ENCODE measurements at places on chromosomes 7 and 10.

GRCh38 chr10:43746906-43747305 is 98.2 kb upstream of the ZNF32 start:
- no peak for DNase-seq

DNA sequence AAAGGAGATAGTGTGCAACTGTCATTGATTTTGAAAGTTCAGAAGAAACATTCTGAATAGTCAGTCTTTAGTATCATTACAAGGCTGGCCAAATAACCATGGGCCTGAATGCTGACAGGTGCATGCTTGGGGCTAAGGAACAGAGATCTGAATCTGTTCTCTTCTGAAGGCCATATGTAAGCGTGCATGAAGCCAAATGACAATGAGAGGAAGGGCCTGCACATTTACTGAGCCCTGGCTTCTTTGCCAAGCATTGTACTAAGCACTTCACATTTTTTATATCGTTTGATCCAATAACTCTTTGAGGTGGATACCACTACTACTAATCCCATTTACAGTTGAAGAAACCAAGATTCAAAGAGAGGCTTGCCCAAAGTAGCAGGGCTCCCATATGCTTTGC is 22.5 kb upstream of the TIAL1 start:
- no peak for DNase-seq

DNA sequence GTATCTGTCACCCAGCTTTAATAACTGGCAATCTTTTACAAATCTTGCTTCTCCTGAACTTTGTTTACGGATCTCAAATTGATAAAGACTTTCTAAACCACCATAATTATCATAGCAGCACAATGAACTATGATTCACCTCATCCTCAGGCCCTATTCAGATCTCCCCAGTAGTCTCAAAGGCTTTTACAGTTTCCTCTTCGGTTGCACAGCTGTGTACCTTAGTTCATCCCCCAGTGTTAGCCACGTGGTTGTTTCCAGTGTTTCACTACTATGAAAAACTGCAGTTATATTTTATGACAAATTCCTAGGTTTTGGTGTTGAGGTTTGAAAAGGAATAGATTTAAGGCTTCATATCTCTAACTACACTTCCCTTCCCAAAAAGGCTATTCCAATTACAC is 24.9 kb downstream of the PAXIP1 start:
- DNase-seq, result no peak

DNA sequence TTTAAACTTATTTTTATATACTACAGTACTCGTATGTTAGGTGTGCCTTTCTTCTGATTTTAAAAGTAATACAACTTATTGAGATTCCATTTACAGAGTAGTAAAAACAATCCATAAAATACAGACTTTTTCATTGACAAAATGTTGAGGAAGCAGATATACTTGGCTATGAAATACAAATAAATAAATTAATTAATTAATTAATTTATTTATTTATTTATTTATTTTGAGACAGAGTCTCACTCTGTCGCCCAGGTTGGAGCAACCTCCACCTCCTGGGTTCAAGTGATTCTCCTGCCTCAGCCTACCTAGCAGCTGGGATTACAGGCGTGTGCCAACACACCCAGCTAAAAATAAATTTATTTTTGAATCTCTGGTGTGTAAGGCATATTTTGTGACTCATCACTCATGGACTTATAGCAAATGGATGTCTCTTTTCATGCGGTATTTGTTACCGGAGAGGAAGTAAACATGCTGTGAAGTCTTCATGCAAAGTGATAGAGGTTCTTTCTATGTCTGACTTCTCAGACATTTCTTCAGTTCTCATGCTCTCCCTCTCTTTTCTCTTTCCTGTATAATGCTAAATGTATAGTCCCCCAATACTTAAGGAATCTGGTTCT is 20.2 kb upstream of the SRPK2 start:
- DNase-seq, result no peak

- no peak for DNase-seq
Observed at GRCh38 chr10:83991986-83992753, 147.1 kb upstream of the GHITM start.

GRCh38 chr10:89550509-89550908 is 15.1 kb upstream of the SLC16A12 start:
- DNase-seq, result no peak

GRCh38 chr7:43444711-43445578 is 138.0 kb upstream of the STK17A start:
- no peak for DNase-seq

GRCh38 chr7:39547336-39547735 is 18.9 kb upstream of the YAE1 start:
- no peak for DNase-seq

GRCh38 chr10:30806850-30807249 is 177.3 kb upstream of the LYZL2 start:
- no peak for DNase-seq

- no peak for DNase-seq
Observed at GRCh38 chr7:105439174-105439893, 50.6 kb upstream of the SRPK2 start.

- DNase-seq, result no peak
Observed at GRCh38 chr10:61263518-61263917, 189.7 kb downstream of the TMEM26 start.

DNA sequence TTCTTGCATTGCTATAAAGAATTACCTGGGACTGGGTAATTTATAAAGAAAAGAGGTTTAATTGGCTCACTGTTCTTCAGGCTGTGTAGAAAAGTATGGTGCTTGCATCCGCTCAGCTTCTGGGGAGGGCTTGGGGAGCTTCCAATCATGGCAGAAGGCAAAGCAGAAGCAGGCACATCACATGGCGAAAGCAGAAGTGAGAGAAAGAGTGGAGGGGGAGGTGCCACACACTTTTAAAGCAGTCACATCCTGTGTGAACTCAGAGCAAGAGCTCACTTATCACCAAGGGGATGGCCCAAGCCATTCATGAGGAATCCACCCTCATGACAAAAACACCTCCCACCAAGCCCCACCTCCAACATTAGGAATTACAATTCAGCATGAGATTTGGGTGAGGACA is 303.5 kb downstream of the OTUD1 start:
- DNase-seq, result no peak

DNA sequence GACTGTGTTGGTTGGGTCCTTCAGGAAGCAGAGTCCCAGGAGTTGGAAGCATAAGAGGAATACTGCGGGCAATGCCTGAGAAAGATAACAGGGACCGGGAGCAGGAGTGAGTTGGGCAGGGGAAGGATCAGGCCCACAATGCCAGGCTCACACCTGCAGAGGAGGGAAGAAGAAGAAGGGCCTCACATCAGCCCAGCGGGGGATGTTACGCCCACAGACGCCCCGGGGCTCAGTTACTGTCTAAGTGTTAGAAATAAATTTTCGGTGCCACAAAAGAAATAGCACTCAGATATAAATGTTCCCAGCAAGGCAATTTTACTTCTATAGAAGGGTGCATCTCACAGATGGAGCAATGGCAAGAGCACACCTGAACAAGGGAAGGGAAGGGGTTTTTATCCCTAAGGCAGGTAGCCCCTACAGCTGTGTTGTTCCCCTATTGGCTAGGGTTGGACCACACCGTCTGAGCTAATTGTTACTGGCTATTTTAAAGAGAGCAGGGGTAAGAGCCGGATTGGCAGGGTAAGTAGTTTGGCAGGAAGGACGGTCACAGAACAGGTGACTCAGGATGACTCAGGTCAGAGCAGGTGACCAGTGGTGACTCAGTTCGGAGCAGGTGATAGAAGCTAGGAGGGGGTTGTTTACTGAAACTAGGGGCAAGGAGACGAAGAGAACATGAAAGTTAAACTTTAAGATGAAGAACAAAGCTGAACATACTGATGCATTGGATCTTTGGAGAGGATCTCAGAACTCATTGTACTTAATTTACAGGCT is at the start of gene NOS3:
Gene NOS3 (plus strand): TSS at position 602 of the 771 bp plus-strand sequence. CDS start 2,787 bp downstream, outside the sequence.
- DNase-seq, result no peak

DNA sequence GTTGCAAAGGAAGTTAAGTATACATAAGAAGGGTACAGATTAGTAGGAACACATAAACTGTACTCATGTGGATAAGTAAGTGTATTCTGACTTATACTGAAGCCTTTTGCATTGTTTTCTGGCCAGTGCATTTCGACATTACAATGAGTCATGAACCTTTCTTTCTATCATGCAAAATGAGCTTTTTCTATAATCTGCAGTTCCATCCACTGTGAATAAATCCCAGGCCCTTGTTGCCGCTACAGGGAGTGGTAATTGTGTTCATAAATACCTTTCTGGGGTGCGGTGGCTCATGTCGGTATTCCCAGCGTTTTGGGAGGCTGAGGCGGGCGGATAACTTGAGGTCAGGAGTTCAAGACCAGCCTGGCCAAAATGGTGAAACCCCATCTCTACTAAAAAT is 858.3 kb downstream of the GRM8 start:
- no peak for DNase-seq

- DNase-seq, result no peak
Observed at GRCh38 chr10:21300551-21300950, 224.9 kb downstream of the SKIDA1 start.
